ENCODE measurements at places on chromosomes 3 and 15.

DNA sequence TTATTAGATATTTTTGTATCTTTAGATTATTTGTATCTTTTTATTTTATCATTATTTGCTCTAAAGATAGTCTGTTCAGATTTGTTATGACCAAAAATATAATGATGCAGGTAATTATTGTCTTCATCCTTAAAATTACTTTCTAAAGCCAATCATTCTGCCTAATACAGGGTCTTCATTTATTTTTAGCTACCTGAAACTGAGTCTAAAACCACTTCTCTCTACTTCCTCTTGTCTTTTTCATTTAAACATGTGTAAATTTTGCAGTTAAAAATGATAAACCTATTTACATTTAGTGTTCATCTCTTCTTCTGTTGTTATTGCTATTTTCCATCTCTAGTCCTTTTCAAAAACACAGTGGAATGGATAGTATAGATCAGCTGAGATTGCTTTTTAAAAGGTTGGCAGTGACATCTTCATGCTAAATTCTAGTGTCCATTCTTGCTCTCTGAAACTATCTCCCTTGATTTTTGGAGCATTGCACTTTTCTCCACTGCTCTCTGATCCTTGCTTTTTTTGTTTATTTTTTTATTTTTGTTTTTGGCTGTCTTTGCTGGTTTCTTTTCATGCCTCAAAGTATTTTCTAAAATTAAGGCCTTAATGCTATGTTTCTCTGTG is 91.8 kb downstream of the UBE2E2 start:
- H3K27ac ChIP-seq, result no peak overlapping the region
- no peaks in the 10 kb centered on the region for H3K27me3 ChIP-seq
- no peak overlapping the region for H3K4me3 ChIP-seq
- H3K4me1 ChIP-seq, result no peaks in the 10 kb centered on the region
- no peak for DNase-seq

- no peak overlapping the region for H3K4me3 ChIP-seq
- H3K36me3 ChIP-seq, result no peaks in the 10 kb centered on the region
- peaks cover 36% of the 10 kb centered on the region for H3K4me1 ChIP-seq
- H3K27me3 ChIP-seq, result no peaks in the 10 kb centered on the region
Observed at GRCh38 chr15:88908123-88908522, 5.1 kb downstream of the MFGE8 start.

DNA sequence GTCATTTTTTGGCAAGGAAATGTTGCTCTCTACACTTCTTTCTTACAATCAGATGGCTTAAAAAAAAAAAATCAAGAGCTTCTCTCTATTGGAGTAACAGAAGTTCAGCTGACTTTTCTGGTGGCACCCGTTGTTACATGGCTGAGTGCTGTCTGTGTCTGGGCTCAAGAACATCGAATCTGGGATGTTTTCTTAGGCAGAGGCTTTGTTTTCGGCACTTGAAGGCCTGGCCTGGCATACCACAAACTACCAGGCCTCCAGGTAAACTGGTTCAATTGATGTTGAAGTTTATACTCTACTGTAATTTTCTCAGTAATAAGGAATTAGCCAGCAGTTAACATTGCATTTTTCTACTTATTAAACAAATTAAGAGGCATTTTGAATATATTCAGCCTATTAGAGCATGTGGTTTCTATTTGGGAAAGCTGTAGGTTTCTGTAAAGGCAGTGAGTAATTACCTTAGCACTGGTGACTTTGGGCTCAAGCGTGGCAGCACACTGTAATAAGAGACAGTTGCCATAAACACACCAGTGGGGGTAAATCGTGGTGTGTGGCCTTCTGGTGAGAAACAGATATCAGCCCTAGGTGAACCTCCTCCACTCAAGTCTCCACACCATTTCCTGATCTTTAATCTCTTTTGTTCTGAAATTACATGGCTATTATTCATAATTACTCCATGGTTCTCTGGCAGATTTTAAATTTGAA is 544.7 kb downstream of the MECOM start:
- no peak overlapping the region for H3K4me3 ChIP-seq
- H3K4me1 ChIP-seq, result no peaks in the 10 kb centered on the region
- H3K27ac ChIP-seq, result no peak overlapping the region

- no peaks in the 10 kb centered on the region for H3K36me3 ChIP-seq
- H3K4me1 ChIP-seq, result no peaks in the 10 kb centered on the region
- H3K27me3 ChIP-seq, result no peaks in the 10 kb centered on the region
- no peak overlapping the region for H3K4me3 ChIP-seq
- no peak for DNase-seq
Observed at GRCh38 chr3:178263236-178263916, 272.9 kb upstream of the KCNMB2 start.

DNA sequence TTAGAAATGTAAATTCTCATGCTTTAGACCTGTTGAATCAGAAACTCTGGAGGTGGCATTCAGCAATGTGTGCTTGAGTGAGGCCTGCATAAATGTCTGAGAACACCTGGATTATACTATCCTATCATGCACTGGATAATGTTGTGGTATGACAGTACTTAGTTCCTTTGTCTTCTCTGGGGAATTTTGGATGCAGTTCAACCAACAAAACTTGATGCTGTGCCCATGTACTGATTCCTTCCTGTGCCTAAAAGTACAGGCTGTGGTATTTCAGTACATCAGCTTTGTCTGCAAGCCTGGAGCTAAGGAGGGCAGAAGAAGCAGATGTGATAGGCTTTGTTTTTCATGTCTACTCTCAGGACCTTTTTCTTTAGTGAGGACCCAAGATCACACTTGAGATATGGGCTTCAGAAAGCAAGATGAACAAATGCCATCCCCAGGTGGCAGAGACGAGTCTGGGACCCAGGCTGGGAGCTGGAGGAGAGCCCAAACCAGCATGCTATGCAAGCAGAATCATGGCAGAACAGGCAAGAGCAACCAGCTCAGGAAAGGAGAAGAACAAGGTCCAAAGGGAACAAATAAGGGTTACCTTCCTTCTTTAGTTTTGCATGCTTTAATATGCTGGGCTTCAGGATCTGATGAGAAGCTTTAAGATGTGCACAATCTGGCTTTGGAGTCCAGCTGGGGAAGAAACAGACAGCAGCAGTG is 124.7 kb downstream of the MYRIP start:
- no peaks in the 10 kb centered on the region for H3K27me3 ChIP-seq
- no peak overlapping the region for H3K4me3 ChIP-seq
- no peak overlapping the region for H3K27ac ChIP-seq
- no peak for DNase-seq

- no peaks in the 10 kb centered on the region for H3K36me3 ChIP-seq
- no peak overlapping the region for H3K27ac ChIP-seq
- no peaks in the 10 kb centered on the region for H3K27me3 ChIP-seq
- no peaks in the 10 kb centered on the region for H3K4me1 ChIP-seq
- H3K4me3 ChIP-seq, result no peak overlapping the region
Observed at GRCh38 chr3:158790901-158791589, 10.8 kb upstream of the MFSD1 start.

All from CD8-positive, alpha-beta memory T cell (primary cell).